Pulmonary artery endothelial cell (primary cell): ENCODE measurements at places on chromosomes 2 and 18. TPM values are rescaled to one million over a fixed set of nuclear protein-coding genes. Genes with fewer than 3 reads are reported as not detected.
A peak's percentile ranks its signal among the peaks of the same experiment; 100 is the strongest.

Gene EMILIN2
- 8.2 and 11.8 TPM in 2 replicates for total RNA-seq

Gene BOLL
- total RNA-seq: not detected in 2 replicates

Gene EHD3
- 1.7 and 4.1 TPM in 2 replicates for total RNA-seq

Gene ELOA2
- total RNA-seq: not detected in 2 replicates

Gene CIAO1
- total RNA-seq: 96.7 and 106 TPM in 2 replicates

Gene FAP
- 0.21 and 0.53 TPM in 2 replicates for total RNA-seq

Gene HTR2B
- 4.2 and 6.1 TPM in 2 replicates for total RNA-seq

GRCh38 chr2:80141007-80141726 lies 163.4 kb downstream of the LRRTM1 start:
- DNase-seq: no peak

DNA sequence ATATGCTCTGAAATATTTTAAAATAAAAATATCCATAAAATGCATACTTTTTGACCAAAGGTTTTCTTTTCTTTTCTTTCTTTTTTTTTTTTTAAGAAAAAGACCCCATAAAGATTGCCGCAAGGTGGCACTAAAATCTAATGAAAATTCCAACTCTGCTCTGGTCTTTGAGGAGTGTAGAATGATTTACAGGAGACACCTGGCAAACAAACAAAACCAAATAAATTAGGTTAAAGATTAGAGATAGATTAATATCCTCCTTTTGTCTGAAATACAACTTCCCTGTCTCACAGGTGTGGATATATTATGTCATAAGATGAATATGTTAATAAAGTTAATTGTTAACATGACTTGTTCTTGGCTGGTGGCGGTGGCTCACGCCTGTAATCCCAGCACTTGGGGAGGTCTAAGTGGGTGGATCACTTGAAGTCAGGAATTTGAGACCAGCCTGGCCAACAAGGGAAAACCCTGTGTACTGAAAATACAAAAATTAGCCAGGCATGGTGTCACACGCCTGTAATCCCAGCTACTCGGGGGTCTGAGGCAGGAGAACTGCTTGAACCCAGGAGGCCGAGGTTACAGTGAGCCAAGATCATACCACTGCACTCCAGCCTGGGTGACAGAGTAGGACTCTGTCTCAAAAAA lies 3.5 kb upstream of the RHOB start:
- no peak for DNase-seq

GRCh38 chr18:55316486-55317184 lies 271.4 kb downstream of the TCF4 start:
- DNase-seq: no peak

DNA sequence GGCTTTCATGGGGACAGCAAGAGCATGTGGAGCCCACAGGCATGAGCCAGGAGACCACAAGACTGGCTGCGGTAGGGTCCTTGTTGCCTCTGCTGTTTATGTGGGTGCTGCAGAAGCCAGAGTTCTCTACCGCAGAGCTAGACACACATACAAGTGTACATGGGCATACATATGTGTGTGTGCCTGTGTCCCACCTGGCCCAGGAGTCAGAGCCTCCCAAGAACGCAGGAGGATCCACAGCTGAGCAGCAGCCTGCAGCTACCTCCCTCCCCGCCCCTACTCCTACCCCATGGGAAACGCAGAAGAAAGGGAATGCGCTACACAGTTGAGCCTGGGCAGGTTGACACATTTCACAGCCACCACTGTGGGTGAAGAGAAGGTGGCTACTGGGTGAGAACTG lies 438.1 kb upstream of the SMIM21 start:
- DNase-seq: no peak

DNA sequence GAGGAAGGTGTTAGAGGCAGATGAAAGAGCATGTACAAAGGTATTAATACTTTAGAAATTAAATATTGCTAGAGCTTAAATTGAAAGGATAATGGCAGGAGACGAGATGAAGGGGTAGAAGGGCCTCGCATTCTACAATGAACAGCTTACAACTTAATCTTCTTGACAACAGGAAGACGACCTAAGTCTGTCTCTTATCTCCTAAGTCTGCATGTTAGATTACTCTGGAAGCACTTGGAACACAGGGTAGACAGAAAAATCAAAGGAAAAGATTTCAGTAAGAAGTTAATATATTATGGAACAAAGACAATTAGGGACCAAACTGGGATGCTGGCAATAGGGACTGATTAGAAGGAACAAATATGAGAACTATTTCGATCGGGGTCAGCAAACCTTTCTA lies 34.9 kb downstream of the SMC6 start:
- no peak for DNase-seq

DNA sequence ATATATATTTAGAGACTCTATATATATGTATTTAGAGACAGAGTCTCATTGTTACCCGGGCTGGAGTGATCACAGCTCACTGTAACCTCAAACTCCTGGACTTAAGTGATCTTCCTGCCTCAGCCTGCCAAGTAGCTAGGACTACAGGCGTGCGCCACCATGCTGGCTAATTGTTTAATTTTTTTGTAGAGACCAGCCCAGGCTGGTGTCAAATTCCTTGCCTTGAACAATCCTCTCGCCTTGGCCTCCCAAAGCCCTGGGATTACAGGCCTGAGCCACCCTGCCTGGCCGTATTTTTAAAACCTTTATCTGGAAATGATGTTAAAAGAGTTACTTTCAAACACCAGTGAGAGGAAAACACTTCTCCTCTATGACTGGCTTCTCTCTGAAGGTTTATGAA lies 30.9 kb upstream of the PGAP1 start:
- no peak for DNase-seq

GRCh38 chr2:231900486-231900942 lies 25.7 kb downstream of the NPPC start:
- peak; percentile 20 for DNase-seq

DNA sequence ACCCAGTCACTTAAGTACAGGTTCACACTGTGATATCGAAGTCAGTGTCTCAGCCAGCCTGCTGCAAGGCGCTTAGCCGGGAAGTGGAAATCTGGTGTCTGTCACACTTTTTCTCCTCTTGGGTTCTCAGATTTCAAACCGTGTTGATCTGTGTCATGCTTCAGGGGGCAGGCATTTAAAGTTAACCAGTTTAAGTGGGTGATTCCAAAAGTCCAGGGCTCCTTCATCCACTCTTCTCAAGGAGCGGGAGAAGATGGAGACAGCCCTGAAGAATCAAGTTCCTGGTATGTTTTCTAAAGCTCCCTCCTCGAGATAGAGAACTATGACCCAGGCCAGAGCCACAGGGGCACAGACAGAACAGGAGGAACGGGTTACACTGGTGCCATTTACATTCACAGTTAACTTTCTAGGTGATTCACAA lies 331.7 kb downstream of the GBX2 start:
- DNase-seq: no peak

DNA sequence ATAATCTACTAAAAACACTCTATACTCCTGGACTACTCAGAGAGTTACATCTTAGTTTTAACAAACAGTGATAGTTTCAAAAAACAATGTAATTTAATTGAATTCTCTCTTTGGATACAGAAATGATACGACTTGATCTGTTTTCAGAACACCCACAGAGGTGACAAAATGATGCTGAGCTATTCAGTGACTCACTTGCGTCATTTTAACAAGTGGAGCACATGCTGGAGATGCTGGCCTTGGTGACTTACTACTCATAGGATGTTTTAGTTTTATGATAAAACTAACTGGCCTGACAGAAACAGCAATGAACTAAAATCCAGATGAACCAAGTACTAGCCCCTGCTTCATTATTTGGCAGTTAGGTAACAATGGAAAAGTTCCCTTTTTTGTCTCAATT lies 101.3 kb upstream of the ITGB6 start:
- no peak for DNase-seq

DNA sequence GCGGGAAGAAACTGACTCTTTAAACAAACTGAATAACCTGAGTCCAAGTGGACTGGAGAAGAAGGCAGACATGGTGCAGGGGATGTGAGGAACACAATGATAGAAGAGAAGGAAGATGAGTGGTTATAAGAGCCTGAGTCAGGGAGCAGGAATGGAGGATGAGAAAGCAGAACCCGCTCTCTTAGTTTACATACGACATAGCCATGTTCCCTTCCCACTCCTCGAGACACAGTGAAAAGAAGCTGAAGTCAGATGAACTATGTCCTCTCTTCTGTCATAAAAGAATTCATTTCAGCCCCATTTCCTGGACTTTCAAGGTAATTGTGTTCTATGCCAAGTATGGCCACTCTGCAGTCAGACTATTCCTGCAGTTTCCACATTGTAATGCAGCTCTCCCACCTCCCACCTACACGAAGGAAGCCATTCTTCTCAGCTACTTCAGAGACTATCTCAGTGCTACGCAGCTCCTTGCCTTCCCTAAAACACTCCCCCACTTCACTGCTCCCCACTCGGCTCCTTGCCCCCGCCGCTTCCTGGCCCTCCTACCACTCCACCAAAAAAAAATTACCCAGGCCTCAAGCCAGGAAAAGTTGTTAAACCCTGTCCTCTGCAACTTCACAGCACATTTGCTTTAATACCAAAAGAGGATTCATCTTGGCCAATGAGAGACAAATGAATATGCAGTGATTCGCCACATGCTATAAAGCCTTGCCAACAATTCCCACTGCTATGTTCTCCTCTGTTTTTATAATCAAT lies 323.4 kb upstream of the EPHA4 start:
- DNase-seq: no peak

- no peak for DNase-seq
Observed at GRCh38 chr18:11496526-11497172, 112.7 kb upstream of the SLC35G4 start.

- DNase-seq: no peak
Observed at GRCh38 chr2:239990966-239991365, 34.2 kb downstream of the NDUFA10 start.

GRCh38 chr2:101040761-101041160 lies 38.7 kb downstream of the RPL31 start:
- no peak for DNase-seq

GRCh38 chr18:69817335-69817940 lies 130.2 kb downstream of the CD226 start:
- DNase-seq: no peak

GRCh38 chr18:13216092-13216582 lies 2.4 kb upstream of the LDLRAD4 start:
- peak; percentile 44 for DNase-seq

DNA sequence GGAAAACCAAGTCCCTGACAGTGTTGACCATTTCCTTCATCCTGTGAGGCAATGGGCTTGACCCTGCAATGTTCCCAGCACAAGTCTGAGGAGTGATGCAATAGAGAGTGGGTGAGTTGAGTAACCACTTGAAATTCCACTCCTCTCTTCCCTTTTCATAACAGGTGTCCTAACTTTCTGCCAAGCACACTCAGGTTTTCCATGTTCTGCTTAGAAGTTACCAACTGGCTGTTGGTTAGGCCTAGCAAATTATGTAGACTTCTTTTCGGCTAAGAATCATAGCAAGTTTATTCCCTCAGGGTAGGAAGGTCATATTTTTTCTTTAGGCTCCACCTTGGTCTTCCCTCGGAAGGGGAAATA lies 11.5 kb downstream of the GNLY start:
- DNase-seq: peak; percentile 20

DNA sequence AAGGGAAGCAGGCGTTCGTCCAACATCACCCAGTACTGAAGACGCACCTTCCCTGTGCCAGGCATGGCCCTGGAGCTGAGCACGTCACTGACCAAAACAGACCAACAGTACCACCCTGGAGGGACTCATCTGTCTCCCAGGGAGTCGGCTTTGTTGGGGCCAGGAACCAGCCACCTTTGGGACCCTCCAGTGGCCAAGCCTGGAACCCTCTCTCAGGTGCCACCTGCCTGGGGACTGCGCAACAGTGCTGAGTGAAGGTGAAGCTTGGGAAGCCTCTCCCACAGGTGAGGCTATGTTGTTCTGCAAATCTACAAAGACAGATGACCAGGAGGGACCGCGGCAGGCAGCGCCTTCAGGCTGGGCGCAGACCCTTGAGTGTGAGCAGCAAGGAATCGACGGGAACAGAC lies 91.4 kb upstream of the OTOS start:
- no peak for DNase-seq

GRCh38 chr2:238879043-238879442 lies 31.2 kb downstream of the TWIST2 start:
- no peak for DNase-seq

DNA sequence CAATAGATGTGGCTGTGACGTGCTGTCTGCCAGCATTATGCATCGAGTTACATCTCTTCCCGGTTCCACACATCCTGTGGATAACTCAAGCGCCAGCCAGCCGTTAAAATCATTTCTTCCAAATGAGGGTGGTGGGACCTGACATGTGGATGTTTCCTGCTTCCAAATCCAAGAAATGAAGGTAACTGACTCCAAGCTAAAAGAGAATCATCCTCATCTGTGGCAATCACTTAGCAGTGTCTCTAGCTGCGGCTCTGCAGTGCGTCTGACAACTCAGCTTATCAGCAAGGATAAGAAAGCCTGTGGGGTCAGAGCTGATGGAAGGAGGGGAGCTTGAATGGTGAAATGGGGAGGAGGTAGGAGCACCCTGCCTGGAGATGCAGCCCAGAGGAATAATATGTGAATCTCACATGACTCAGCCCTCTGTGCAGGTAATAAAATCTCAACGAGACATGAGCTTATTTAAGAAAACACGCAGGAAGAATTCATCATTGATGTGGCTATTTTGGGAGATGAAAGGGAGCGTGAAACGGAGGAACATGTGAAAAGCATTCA lies 382.2 kb upstream of the TRIB2 start:
- DNase-seq: no peak
